ENCODE measurements at places on chromosomes 2 and 18. TPM values are rescaled to one million over a fixed set of nuclear protein-coding genes. Genes with fewer than 3 reads are reported as not detected.

The RSAD2 gene
- total RNA-seq: 1.2 TPM

The MYOM1 gene
- total RNA-seq: 2.2 TPM

The TRPM8 gene
- not detected for total RNA-seq

The UNC50 gene
- 48.2 TPM for total RNA-seq

The COL6A3 gene
- 14.6 TPM for total RNA-seq

The TRAF3IP1 gene
- 7.3 TPM for total RNA-seq

The ACMSD gene
- total RNA-seq: 0.34 TPM

The SCYGR7 gene
- total RNA-seq: not detected

The TANC1 gene
- 92.6 TPM for total RNA-seq

The TTN gene
- total RNA-seq: 1.8 TPM

The SCN7A gene
- total RNA-seq: not detected

The FBXO11 gene
- total RNA-seq: 120 TPM

The SRD5A2 gene
- not detected for total RNA-seq

The CCDC121 gene
- 2.8 TPM for total RNA-seq

- DNase-seq: no peak
Observed at GRCh38 chr2:98685930-98686887, 44.7 kb downstream of the MGAT4A start.

DNA sequence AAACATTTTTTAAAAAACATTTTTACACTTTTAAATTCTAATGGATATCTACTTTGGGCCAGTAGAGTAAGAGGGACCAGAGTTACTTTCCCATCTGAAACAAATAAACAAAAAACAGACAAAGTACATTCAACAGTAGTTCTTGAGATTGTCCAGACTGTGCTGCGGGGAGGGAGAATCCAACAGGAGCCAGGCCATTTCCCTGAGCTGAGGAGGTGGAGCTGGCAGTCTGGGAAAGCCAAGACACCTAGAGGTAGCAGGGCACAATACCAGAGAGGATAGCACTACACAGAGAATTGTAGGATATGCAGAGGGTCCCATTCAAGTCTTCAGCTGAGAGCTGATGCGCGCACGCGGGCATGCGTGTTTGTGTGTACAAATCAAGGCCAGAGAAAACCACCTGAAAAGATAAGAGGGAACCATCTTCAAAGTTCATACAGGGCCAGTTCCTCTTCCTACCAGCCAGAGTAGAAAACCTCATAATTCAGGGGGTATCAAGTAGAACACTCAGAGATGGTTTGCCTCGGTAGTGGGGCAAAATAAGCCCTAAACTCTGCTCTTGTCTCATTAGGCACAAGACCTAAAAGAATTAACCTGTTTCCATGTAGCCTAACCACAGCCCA is 44.0 kb downstream of the PTRHD1 start:
- DNase-seq: no peak

DNA sequence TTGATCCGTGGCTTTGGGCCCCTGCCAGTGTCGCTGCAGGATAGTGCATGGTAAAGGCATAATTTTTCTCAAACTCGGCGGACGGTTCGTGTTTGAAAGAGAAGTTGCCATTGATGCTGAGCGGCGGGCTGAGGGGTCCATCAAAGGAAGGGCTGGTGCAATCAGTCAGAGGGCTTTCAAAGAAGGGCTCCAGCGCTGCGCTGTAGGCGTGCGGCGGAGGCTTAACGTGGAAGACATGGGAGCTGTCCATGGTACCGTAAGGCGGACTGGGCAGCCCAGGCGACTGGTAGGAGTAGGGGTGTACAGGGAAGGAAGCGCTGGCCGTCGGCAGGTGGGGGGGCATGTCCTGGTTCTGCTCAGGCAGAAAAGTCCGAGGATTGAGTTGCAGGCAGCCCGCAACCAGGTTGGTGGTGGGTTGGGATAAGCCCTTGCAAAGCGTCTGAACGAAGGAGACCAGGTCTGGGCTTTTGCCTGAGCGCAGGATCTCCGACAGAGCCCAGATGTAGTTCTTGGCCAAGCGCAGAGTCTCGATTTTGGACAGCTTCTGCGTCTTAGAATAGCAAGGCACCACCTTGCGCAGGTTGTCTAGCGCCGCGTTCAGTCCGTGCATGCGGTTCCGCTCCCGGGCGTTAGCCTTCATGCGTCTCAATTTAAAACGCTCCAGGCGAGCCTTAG is 2.3 kb downstream of the NEUROD1 start:
- DNase-seq: peak; percentile 88

DNA sequence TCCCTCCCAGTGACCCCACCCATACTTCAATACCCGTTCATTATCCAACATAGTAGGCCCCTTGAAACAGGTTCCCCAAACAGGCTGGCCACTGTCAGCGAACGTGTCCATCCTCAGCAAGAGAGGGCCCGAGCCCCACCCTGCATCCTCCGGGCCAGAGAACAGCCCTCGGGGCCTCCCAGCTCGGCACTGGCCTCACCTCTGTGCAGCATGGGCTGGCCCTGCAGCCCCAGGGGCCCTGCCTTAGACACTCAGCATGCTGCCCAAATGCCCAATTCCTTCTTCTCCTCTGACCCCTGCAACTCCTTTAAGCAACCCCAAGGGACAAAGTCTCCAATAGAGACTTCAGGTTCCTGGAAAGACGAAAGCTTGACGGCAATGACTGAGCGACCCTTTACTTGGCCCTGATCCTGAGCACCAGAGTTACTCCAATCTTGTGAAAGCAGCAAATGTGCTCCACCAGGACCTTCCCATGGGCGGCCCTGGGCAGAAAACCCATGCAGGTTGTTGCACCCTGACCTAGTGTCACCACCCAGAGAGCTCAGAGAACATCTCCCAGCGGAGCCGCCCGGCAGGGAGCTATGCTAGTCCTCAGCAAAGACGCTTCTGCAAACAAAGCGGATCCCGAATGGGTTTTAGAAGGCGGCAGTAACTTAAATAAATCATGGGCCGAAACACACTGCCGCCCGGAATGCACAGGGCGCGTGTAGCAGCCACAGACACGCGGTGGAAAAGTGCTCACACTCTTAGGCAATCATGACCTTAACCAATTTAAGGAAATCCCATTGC is 782 bp downstream of the COL6A3 start:
- DNase-seq: no peak

- DNase-seq: no peak
Observed at GRCh38 chr2:61554604-61555003, 16.4 kb upstream of the XPO1 start.

- DNase-seq: peak; percentile 86
Observed at GRCh38 chr2:219171231-219171651, 1.4 kb upstream of the SLC23A3 start.

GRCh38 chr2:175275539-175275938 is 94.0 kb upstream of the ATP5MC3 start:
- DNase-seq: no peak

DNA sequence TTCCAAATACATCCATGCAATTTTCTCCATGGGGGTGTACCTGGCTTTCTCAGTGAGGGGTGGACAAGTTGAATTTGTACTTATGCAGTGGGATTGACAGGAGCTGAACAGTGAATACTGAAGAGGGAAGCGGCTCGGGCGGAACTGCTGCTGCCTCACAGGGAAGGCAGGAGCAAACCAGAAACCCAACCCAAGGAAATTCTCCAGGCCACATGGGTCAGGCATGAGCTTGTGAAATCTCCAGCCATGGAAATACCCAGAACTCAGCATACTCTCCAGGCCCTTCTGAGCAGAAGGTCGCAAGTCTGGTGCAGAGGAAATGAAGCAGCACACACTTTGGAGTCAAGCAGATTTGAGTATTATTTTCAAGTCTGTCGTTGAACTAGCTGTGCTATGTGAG is 26.5 kb upstream of the INO80C start:
- no peak for DNase-seq

- no peak for DNase-seq
Observed at GRCh38 chr2:67242456-67242855, 154.7 kb upstream of the ETAA1 start.

GRCh38 chr18:12930908-12931307 is 16.9 kb upstream of the SEH1L start:
- no peak for DNase-seq

DNA sequence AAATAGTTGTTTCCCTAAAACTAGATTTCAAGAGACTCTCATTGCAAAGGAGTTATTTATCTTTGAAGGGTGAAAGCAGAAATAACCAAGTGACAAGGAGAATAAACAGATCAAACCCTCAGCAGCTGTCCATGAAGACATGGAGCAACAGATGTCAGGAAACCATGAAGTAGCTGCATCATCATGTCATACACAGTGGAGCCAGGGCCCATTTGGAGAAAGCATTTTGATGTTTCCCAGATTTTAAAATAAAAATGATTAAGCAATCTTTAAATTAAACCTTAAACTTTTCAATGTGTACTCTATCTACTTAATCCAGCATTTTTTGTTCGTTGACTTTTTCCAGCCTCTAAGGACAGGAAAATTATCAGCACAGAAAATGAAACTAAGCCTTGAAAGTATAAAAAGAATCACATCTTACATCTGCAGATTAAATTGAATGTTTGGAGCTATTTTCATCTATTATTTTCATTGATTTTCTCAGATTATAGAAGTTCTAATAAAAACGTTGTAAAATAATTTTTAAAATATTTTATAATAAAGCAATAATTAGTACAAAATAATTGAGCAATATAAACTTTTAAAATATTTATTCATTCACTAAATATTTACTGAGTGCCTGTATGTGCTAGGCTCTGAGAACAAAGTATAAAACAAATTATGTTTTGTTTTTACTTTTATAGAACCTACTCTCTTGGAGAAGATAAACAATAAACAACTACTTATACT is 860.1 kb downstream of the BCL11A start:
- no peak for DNase-seq

GRCh38 chr18:35535297-35535696 is 37.5 kb upstream of the INO80C start:
- DNase-seq: no peak

DNA sequence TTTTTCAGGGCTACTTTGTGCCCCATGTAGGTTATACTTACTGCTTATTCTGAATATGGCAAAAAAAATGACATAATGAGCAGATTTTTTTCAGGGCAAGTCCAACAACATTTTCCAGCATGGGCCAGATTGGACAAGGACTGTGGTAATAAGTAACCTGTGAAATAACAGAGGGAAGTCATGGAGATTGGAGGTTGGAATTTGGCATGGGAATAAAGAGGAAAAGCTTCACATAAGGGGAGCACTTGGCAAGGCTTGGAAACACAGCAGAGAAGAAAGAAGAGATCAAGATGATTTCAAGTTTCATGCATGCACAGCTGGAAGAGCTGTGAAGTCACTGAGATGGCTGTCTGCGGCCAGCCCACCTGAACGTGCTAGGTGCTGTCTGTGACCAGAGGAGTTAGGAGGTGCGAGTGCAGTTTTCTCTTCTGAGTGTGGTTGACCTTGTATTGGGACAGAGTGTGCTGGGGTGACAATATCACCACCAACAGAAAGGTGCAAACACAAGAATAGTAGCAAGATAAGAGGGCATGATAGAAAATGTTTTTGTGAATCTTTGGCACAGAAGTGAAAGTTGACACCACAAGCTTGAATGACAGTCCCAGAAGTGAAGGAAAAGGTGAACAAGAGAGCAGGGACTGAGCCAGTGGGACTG is 71.1 kb upstream of the DSC1 start:
- DNase-seq: no peak

DNA sequence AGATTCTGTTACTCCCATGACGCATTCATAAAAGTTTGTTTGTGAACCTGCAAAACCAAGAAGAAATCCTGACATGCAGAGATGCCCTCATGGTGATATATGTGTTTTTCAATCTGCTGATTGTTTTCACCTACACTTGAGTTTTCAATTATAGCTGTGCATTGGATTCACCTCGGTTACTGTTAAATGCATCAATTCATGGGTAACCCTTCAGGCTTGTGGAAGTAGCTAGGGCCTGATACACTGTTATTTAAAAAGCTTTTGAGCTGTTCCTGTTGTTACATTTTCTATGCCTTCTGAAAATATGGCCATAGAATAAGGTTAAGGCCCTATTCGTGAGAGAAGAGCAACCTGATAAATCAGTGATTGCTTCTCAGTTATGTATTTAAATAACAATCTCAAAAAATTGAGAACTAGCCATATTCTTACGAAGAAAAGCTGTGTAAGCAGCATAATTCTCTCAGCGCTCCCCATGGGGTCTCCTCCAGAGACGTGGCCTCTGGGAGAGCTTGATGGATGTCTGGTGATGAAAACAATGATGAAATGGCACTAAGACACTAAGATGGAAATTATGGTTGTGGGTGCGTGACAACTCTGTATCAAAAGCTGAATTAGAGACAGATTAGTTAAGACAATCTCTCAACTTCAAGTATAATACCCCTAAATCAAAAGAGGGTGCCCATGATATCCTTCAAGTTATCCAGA is 60.5 kb downstream of the RIT2 start:
- no peak for DNase-seq

DNA sequence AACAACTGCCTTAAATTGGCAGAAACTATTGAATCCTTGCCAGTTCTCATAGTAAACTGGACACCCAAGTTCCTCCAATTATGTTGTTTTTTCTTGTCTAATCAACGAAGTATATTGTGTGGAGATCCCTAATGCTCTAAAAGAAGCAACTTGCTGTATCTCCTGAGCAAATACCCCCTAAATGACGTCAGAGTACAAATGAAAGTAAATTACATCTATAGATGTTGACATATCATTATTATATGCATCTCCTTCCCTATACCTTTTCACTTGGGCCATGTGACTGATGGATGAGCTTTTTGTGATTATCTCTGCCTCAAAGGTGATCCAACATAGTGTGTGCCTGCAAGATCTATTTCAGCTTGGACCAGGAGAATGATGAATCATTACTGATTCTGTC is 159.4 kb downstream of the CCDC148 start:
- no peak for DNase-seq

- DNase-seq: no peak
Observed at GRCh38 chr2:238897911-238898311, 50.0 kb downstream of the TWIST2 start.

GRCh38 chr2:181143790-181144300 is 163.4 kb downstream of the UBE2E3 start:
- DNase-seq: no peak

- DNase-seq: no peak
Observed at GRCh38 chr2:61450144-61450543, 20.7 kb downstream of the USP34 start.

DNA sequence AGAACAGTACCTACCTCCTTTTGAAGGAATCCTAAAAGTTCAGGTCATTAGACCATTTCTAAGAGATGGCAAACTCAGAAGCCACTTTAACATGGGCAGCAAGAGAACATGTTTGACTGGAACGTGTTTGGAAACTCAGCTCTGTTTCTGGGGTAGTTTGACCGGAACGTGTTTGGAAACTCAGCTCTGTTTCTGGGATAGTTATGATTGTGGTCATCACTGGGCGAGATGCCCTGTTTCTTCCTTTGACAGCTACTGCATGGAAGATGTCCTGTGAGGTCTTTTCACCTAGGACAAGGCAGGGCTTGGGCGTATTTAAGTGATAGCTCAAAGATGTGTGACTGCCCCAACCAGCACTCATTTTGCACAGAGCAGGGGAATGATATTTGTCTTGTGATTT is 19.9 kb upstream of the SERPINB13 start:
- no peak for DNase-seq

DNA sequence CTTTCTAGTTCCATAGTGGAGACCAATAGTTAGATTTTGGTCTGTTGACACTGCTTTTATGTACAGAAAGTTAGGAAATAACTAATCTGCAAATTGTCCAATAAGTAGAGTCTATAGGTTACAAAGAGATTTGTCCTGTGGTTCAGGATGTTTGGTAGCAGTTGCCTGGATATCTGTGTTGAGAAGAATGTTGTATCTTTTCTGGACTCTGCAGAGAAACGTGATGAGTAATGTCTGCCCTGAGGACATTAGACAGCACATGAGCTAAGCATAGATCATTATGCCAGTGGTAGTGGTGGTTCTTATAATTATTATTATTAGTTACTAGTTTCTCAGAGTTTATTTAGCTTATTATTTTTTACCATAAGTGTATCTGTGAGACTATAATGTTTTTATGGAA is 65.8 kb downstream of the ANKRD62 start:
- peak; percentile 2 for DNase-seq
